Testis (tissue), 5 donors: ENCODE measurements at places on chromosomes 1 and 21.

DNA sequence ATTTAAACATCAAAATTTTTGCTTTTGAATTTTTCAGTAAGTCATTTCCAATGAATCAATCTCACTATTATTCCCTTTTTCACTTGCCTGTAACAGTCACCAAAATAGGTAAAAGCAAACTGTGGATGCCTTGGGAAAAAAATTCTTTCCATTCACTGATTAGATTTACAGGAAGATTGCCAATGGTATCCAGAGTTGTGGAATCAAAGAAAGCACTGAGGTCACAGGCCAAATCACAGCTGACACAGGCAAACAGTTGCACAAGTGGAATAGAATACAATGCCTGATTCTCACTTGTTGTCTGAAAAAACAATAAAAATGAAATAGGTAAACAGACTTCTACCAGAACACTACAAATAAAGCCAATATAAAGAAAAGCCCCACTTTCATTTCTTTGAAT, 48.4 kb downstream of the LTN1 start:
- DNase-seq, result no peak

DNA sequence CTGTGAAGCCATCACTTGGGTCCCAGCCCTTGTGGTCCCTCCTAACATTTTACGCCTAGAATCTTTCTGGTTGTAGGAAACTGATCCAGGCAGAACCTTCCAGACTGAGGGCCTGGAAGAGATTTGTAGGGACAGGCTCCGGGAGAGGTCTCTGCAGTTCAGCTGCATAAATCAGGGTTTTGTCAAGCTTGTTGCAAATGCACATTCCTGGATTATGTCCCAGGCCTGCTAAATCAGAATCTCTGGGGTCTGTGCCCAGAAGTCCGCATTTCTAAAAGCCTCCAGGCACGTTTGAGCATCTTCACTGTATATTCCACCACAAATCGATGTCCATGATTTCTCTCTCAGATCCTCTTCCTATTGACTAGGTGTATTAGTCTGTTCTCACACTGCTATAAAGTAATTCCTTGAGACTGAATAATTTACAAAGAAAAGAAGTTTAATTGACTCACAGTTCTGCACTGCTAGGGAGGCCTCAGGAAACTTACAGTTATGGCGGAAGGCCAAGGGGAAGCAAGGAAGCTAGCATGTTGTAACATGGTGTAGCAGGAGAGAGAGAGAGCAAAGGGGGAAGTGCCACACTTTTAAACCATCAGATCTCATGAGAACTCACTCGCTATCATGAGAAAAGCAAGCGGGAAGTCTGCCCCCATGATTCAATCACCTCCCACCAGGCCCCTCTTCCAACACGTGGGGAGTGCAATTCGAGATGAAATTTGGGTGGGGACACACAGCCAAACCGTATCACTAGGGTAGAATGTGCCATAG, 1.2 kb upstream of the FHAD1 start:
- no peak for DNase-seq

GRCh38 chr1:236204656-236205055, 62.3 kb downstream of the GPR137B start:
- DNase-seq, result no peak

GRCh38 chr1:55870106-55870505, 654.9 kb upstream of the USP24 start:
- DNase-seq, result no peak

DNA sequence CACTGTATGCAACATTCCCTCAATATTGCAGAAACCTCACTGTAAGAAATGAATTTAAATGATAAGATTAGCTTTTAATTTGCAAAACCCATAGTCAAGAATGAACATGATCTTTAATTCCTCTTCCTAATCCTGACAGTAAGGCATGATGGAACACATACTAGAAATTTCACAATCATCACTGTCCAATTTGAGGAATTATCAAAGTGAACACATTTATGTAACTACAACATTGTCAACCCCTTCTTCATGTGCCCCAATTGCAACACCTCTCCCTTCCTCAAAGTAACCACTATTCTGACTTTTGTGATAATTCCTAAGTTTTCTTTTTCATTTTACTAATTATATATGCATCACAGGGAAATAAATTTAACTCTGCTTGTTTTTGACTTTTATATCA, 103.1 kb downstream of the LHX8 start:
- no peak for DNase-seq

DNA sequence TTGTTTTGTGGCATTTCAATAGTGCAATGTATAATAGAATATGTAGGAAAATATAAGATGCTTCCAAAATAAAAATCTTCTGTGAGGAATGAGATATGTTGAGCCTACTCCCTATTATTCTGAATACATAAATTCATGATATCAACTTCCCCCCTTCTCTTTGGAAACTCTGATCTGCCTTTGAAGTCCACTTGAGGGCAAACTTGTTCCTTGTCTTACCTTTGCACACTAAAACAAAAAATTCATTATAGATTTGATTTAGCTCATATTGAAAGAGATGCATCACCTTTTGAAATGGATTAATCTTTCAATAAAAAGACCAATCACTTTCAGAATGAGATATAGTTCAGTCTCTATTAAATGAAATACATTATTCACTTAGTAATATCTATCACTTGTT, 580.7 kb upstream of the ADGRL4 start:
- DNase-seq, result no peak

DNA sequence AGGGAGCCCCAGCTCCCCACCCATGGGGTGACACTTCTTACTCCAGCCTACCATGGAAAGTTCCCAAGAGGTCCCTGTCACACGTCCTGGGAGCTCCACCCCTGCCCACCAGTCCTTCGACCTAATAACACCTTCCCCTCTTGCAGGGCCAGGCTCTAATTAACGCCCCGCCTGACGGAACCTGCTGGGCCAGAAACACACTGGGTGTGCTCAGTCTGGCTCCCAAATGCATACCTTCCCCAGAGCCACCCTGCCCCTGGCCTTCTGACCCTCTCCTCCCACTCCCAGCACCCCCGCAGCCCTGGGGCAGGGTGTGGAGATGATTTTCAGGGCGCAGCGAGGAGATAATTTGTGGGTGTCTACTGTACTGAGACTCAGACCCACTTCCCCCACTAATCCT, 20.6 kb downstream of the PGLYRP3 start:
- DNase-seq, result no peak

GRCh38 chr1:157624471-157624870, 26.6 kb upstream of the FCRL4 start:
- DNase-seq, result no peak

DNA sequence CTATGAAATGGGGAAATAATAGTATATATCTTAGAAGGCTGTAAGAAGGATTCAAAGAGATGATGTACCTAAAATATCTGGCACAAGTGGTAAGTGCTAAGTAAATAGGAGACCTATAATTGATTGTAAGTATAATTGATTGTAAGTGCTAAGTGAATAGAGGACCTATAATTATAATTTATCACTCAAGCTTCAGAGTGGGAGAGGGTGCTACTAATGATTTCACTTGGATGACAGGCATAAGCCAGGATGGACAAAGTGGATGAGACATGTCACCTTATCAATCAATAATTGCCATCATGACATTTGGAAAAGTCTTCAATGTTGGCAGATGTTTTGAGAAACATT, 11.2 kb downstream of the RCAN1 start:
- DNase-seq, result no peak

DNA sequence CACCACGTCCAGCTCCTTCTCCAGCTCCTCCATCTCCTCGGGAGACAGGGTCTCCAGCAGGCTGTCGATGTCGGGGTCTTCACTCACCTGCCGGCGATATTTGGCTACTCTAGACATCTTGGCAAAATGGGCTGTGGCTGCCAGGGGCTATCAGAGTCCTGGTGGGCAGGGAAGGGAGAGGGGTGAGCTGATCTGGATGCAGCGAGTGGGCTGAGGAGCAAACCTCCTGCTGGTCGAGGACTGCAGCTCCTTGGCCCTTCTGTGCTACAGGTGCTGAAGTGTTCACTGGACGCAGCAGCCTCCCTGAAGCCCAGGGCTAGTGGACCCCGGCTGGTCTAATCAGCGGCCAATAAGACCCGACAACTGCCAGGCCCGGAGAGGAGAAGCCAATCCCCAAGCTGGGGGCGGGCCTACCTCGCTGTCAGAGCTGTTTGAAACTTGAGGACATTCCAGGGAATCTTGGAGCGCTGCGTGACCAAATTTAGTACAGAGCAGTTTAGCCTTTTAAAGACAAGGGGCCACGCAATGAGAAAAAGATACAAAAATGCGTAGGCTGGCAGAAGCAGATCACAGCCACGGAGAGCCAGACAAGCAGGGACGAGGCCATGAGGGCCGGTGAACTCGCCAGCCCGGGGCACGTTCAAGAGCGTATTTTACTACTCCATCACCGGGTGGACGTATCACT, at the start of gene LMOD1:
Gene LMOD1 (minus strand): TSS at position 325 of the 685 bp plus-strand sequence. CDS start 208 bp downstream, at position 117.
- DNase-seq, result peak; percentile 96

DNA sequence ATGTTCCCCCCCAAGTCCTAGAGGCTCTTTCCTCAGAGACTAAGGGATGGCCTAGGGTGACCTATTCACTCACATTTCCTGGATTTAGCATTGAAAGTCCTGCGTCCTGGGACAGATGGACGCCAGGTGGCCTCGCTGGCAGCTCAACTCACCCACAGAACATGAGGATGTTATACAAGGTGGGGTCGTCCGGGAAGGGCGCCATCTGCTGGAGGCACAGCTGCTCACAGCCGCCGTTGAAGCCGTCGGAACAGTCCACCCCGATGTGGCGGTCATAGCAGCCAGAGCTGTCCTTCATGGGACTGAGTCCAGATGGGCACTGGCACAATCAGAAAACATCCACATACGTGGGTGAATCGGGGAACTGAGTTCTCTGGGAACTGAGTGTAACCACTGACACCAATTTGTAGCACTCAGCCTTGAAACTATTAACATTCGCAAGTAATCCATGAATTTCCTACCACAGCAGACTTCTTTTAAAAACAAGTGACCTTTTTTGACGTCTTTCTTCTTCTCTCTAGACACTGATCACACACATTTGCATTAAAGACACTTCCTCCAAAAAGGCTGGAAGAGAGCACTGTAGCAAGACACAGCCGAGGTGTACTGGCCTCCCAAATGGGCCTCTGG, 215.4 kb downstream of the ASTN1 start:
- peak; percentile 82 for DNase-seq

GRCh38 chr1:52268372-52268771, 97.6 kb downstream of the CC2D1B start:
- DNase-seq, result no peak

GRCh38 chr1:7224644-7225043, 439.4 kb downstream of the CAMTA1 start:
- no peak for DNase-seq

GRCh38 chr21:44535963-44536362, 4.0 kb downstream of the KRTAP10-1 start:
- DNase-seq, result no peak

DNA sequence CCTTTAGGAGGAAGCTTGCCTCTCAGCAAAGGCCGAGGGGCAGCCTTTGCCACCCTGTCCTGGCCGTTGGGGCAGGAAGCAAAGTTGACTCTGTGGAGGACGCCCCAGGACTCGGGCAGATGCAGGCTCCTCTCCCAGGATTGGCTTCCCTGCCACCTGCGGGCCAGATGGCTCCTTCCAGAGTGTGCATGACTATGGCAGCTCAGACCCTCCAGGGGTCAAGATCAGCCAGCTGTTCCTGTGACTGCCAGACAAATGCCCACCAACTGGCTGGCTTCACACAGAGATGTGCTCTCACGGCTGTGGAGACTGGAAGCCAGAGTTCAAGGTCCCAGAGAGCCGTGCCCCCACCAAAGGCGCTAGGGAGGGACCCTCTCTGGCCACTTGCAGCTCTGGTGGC, 87.0 kb upstream of the VAMP3 start:
- DNase-seq, result no peak

DNA sequence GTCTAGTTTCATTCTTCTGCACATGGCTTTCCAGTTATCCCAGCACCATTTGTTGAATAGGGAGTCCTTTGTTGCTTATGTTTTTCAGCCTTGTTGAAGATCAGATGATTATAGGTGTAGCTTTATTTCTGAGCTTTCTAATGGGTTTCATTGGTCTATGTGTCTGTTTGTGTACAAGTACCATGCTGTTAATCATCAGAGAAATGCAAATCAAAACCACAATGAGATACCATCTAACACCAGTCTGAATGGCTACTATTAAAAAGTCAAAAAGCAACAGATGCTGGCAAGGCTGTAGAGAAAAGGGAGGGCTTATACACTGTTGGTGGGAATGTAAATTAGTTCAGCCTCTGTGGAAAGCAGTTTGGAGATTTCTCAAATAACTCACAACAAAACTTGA, 321.5 kb upstream of the PTBP2 start:
- DNase-seq, result no peak

- no peak for DNase-seq
Observed at GRCh38 chr1:70807088-70807664, 240.4 kb downstream of the PTGER3 start.

DNA sequence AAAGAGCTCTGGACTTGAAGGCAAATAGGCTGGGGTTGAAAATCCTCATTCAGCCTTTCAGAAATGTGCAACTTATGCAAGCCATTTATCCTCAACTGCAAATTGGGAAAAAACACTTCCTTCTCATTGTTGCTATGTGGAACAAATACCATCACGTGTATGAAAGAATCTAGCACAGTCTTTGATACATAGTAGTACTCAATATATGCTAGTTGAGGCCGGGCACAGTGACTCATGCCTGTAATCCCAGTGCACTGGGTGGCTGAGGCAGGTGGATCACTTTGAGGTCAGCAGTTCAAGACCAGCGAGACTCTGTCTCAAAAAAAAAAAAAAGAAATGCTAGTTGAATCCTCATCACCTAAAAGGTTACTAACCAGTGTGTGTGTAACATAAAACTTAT, 8.2 kb downstream of the PI4KB start:
- no peak for DNase-seq

GRCh38 chr1:84202126-84202525, 58.1 kb downstream of the PRKACB start:
- no peak for DNase-seq

DNA sequence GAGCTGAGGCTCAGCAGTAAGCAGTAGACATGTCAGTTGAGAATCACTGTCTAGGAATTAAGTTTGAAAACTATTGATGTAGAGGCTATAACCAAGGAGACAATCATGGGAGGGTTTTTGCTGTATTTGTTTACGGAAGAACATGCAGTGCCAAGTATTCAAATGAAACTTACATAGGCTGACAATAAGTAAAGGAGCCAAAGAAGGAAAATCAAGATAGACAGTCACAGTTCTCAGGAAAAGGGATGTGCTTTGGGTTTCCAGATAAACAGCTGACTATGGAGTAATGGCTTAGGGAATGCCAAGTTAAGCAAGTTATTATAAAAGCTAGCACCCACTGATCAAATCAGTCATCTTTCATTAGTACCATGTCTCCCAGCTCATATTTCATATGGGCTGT, 21.5 kb downstream of the GNG12 start:
- DNase-seq, result no peak

GRCh38 chr1:20948101-20948500, 161.0 kb upstream of the HP1BP3 start:
- no peak for DNase-seq

GRCh38 chr1:74517599-74518051, 5.2 kb upstream of the LRRC53 start:
- DNase-seq, result no peak
